ENCODE measurements at places on chromosomes 4 and X.

GRCh38 chr4:53183754-53184153 lies 182.1 kb downstream of the SCFD2 start:
- DNase-seq = no peak

- DNase-seq = no peak
Measured at GRCh38 chr4:165921546-165921945, 48.5 kb downstream of the TLL1 start.

DNA sequence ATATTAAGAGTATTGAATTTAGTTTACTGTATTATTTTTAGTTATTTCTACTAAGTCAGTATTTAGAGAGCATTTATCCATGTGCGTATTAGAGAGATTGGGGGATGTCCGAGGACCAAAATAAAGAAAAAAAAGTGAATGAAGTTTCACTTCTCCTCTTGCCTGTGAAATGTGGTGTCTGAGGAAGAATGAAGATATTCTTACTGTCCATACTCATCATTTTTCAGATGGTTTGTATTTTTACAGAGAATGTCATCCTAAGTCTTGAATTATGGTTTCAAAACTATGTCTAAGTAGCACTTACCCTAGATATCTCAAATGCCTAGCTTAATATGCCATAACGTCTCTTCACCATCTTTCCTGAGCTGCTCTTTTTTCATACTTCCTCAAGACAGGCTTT lies 854.3 kb downstream of the C4orf33 start:
- no peak for DNase-seq

GRCh38 chrX:9627922-9628321 lies 137.7 kb downstream of the GPR143 start:
- DNase-seq = no peak

GRCh38 chr4:151692821-151693673 lies 67.8 kb downstream of the GATB start:
- no peak for DNase-seq

DNA sequence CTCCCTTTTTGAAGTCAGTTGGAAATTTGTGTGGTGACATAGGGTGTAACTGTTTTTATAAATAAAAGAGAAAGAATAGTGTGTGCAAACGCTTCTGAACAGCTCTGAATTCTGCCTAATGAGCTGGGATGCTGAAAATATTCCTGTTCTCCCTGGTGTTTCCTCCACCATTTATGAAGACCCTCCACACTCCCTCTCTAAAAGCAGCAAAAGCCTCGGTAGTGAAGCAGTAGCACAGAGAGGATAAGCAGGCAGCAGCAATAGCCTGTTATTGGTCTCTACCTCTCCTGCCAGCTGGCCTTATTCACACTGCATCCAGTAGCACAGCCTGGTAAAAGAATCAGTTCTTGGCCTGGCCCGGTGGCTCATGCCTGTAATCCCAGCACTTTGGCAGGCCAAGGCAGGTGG lies 406.1 kb downstream of the IQCM start:
- no peak for DNase-seq

- DNase-seq = no peak
Measured at GRCh38 chr4:142866685-142867084, 20.6 kb upstream of the INPP4B start.

GRCh38 chr4:185361872-185362271 lies 33.9 kb downstream of the LRP2BP start:
- no peak for DNase-seq

- DNase-seq = no peak
Measured at GRCh38 chrX:5194806-5195205, 1033.9 kb downstream of the NLGN4X start.

- no peak for DNase-seq
Measured at GRCh38 chr4:154478128-154478527, 13.5 kb downstream of the DCHS2 start.

Measured in ELF-1 (cell line).